ENCODE measurements at places on chromosomes 1 and 21.
A peak's percentile ranks its signal among the peaks of the same experiment; 100 is the strongest.

DNA sequence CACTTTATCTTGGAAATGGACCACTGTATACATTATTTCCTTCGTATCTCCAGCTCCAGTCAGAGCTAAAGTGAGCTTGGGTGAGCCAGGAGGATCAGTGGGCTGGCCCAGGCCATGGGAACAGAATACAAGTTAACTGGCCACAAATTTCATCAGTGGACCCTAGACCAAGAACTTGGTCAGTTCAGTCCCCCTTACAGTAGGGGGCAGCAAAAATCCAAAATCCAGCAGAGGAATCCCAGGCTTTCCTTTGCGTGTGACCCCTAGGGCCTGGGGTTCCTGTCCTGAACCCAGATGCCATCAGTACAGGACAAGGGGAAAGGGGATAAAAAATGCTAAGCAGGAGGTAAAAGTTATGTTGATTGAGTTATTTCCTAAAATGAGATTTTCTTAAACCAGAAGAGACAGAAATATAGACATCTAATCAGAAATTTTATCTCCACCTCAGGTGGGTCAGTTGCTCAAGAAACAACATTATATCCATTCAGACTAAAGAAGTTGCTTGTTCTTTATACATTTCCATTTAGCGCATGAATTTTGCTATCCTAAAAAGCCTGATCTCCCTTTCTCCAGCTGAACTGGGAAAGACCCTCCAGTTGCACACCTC is 24.1 kb upstream of the LCE5A start:
- DNase-seq, result peak; percentile 44

- no peak for DNase-seq
Measured at GRCh38 chr21:38780879-38781278, 24.9 kb upstream of the ETS2 start.

DNA sequence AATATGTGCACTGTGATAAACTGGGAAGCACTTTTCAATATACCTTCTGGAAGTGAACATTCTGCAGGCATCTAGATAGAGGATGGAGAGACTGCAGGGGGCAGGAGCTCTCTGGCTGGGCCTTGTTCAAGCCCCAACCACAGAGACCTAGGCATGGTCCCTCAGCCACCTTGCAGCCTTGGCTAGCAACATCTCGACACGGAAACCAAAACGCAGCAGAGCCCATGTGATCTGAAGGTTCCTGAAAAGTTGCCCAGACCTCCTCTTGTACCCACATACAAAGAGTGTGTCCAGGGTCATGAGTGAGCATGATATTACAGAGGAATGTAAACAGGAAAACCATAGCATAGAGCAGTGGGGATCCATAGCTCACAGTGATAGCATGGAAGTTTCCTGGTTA is 33.1 kb upstream of the SAMD11 start:
- DNase-seq, result no peak

DNA sequence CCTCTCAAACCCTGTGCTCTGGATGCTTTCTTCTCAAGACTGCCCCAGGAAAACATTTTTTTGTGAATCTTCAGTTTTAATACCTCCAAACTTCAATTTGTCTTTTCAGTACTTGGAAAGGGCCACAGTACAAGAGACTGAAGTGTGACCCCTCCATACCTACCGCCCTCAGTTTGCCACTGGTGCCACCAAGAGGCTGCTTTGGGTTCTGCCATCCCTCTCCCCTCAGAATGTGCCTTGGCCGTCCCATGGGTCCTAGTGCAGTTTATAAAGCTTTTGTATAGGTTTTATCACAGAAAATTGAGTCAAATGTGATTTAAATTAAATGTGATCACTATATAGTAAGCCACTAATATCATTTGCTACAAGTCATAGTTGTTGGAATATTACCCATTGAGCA is 60.8 kb upstream of the PGD start:
- peak; percentile 48 for DNase-seq

DNA sequence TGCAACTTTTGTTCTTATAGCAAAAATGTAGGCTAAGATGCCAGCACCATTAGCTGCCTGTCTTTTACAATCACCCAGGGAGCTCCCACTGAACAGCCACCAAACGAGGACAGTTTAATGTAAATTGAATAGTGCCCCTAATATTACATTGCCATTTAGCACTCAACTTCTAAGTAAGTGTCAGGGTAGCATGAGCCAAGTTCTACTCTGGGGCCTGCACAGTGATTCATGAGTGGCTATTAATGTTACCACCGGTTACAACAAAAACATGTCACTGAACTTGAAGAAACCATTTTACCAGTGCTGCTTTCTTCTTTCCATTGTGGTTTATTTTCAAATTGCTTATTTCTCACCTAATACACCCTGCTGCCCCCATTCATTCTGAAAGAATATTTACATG is 295.6 kb upstream of the RRP15 start:
- DNase-seq, result no peak

GRCh38 chr1:206647224-206647623 is 11.9 kb downstream of the DYRK3 start:
- no peak for DNase-seq

Measured in A549 (cell line).